ENCODE measurements at places on chromosomes 7 and 10.

GRCh38 chr10:95756041-95756761, at the start of gene ENTPD1:
Gene ENTPD1 (plus strand): TSS chr10:95756163. CDS start chr10:95756240, 77 bp downstream.
- DNase-seq: no peak

DNA sequence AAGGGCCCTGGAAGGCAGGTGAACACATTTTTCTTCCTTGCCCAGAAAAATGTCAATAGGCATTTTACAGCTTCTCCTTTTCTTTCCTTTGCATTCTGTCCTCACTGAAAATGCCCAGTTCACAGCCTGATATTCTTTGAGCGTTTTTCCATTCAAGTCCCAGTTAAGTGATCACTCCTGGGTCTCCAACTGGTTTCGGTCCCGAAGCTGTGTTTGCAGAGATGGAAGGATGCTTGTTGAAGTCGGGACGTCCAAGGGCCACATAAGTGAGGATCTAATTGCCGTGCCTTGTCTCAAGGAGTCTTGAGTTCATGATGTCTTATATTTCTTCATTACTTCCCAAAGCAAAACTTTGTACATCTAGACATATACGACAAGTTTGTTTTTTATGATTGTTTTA, 208.7 kb upstream of the PRKCQ start:
- no peak for DNase-seq

GRCh38 chr10:37619336-37619735, 238.1 kb downstream of the ZNF248 start:
- no peak for DNase-seq

GRCh38 chr7:48976253-48976652, 51.9 kb downstream of the CDC14C start:
- no peak for DNase-seq

DNA sequence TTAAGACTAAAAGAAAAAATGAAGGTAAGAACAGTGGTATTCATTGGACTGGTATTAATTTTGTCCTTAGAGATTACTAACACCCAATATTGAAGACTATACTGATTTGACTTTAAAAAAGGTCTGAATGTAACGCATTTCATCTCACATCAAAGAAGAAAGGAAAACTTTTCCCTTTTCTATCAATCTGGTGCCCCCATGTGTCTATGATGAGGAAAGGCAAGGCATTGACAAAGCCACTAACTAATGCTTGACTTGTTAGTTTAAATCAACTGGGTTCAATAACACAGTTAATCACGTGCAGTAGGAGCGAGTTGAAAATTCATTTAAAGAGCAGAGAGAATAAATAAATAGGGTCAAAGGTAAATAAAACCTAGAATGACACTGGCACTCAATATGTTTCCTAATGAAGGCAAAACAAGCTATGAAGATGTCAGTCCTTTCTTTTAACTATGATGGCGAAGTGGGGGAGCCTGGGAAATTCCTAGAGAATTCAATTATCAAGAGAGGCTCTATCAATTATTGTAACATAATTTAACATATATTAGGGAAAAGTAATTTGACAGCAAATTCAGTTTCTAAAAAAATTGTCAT, 180.9 kb downstream of the ANK3 start:
- DNase-seq: peak; percentile 12

DNA sequence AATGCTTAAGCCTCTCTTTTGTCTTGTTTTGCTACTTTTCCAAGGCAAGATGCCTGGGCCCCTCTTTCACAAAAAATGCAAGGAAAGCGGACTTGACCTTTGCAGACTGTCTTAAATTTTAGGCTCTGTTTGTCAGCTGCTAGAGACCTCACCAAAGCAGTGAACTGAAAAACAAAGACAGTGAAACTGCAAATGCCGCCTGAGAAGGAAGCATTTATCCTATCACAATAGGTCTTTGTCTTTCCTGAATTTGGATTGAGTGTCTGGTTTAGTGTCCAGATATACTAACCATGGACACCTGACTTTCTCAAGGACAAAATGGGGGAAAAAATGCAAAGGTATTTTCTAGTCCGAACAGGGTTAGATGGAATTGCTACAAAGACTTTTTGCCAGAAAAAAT, 256.9 kb downstream of the INHBA start:
- DNase-seq: no peak

DNA sequence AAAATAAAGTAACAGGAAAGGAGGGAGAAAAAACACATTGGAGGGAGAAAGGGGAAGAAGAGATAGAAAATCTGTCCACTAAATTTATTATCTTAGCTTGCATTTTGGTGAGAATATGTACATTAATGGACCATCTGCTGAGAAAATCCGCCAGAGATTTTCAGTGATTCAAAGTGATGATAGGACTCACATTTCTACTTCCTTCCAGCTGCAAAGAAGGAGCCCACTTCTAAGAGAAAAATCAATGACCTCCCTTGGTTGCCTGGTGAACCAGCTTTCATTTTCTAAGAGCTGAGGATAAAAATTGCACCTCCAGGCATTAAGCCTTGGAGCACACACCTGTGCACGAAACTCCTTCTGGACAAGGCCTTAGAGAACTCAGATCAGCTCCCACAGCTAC, 404.3 kb downstream of the SFMBT2 start:
- DNase-seq: no peak

DNA sequence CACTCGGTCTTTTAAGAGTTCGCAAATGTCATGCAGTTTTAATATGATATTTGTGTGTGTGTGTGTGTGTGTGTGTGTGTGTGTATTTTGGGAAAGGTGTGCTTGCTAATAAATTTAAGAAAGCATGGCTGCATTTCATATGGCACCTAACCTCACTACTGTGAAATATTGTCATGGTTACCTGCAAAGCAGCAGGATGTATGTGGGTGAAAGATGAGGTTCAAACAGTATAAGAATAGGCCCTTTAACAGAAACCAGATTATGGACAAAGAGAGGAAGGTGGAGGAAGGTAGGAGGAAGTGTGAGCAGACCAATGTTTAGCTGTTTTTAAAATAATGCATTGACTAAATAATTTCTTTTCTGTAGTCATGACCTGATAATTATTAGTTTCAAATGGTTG, 73.5 kb upstream of the CACNA2D1 start:
- DNase-seq: no peak

- DNase-seq: no peak
Observed at GRCh38 chr10:63671317-63671937, 150.2 kb downstream of the REEP3 start.

DNA sequence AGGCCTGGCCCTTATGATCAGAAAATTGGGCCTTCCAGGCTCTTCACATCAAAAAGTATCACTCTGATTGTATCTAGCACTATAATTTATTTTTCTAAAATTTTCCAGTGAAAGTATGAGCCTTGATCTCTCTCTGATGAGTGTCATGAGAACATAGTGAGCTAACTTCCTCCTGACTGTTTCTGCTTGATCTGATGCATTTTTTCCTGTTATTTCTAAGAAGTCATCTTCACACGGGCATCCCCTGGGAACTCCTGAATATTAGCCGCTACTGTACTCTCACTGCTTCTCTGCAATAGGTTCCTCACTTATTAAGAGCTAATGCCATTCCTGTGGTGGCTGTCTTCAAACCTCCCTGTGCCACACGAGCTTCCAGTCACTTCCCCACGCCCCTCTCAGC, 63.1 kb upstream of the ZPBP start:
- DNase-seq: no peak

DNA sequence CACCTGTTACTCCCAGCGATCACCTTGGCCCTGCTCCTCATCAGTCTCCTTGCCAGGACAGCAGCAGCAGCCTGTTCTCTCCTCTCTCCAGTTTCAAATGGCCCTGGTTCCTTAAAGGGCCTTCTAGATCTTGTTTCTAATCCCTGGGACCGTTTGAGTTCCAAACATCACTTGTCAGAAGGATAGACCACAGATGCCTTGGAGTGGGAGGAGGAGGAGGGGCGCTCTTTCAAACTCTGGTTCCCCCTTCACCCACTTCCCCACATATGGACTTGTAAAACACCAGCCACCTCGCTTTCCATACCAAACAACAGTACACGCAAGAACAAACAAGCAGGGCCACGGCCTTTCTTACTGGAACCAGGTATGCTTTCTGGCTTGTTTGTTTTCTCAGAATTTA, 104.8 kb downstream of the PLXNA4 start:
- DNase-seq: no peak

DNA sequence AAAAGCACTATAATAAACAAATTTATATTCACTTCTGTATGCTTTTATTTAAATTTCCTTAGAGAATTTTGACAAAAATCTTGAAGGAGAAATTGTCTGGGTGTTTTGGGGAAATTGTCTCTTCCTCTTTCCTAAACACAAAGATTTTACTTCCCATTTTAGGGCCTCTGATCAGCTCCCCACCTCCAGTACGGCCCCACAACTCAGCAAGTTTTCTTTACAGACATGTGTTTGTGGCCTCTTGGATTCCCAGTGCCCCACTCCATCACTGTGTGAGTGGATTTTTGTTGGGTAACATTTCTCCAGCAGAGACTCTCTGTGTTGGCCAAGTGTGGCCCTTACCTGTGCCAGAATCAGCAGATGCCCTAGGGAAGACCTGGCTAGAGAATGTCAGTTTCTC, 182.8 kb upstream of the CDC14C start:
- DNase-seq: no peak

DNA sequence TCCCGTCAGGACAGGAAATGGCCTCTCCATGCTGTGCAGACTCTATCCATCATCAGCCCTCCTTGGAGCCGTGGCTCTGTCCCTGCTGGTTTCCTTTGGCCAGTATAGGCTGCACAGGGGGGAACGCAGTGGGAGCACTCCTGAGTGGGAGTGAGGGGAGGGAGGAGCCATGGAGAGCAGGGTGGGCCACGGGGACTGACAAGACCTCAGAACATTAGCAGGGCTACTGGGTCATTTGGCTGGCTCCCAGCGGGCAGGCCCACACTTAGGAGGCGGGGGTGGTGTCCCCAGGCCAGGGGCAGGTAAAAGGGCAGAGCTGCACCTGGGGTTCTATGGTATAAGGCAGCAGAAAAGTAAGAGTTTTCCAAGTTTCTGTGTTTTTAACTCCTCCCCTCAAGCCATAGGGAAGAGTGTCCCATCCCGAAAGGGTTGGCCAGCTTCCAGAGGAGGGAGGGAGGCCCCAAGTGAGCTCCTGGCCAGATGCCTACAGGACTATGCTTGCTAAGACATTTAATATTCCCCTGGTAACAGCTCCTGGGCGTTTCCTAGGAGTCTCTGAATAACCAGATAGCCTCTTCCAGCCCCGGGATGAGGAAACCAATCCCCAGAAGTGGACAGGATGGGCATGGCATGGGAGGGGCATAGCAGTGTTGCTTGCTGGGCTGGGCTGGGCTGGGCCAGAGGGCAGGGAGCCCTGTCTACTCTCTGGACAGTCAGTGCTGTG, 5.5 kb upstream of the OPN4 start:
- no peak for DNase-seq

- DNase-seq: no peak
Observed at GRCh38 chr7:151705636-151706276, 171.2 kb downstream of the PRKAG2 start.

DNA sequence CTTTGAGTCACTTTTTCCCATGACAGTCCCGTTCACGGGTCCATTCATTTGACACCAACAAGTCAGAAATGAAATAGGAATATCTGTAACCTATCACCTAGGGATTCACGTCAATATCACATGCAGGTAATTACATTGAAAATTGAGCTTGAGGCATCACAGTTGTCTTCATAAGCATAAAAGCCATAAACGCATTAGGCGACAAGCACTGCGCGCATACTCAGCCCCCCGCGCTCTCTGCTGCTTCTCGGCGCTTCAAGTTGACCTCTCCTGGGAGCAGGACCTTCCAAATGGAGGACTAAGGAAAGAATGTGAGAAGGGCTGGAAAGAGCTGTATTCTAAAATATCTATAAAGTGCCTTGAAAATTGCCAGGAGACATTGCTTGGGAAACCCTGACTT, 130.5 kb upstream of the TNS3 start:
- DNase-seq: no peak

GRCh38 chr7:78011642-78012041, 213.1 kb downstream of the PHTF2 start:
- no peak for DNase-seq

DNA sequence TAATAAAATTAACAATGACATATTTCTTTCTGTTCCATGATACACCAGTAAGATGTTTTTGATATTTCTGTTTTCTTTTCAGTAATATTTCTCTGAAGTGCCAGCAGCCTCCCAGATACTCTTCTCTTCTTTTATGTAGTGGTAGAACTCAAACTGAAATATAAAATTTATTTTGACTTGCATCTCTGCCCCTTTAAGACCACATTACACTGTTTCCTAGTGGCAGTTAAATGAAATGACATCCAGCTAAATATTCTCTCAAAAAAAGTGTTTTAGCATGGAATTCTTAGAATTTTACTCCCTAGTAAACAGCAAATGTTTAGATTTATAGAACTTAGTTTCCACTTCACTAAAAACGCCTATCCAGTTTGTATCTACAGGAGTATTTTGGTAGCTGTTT, 237.2 kb upstream of the MTPN start:
- no peak for DNase-seq

- DNase-seq: no peak
Observed at GRCh38 chr7:140333223-140333622, 65.1 kb downstream of the SLC37A3 start.
